ENCODE measurements at places on chromosomes 2 and 18.

DNA sequence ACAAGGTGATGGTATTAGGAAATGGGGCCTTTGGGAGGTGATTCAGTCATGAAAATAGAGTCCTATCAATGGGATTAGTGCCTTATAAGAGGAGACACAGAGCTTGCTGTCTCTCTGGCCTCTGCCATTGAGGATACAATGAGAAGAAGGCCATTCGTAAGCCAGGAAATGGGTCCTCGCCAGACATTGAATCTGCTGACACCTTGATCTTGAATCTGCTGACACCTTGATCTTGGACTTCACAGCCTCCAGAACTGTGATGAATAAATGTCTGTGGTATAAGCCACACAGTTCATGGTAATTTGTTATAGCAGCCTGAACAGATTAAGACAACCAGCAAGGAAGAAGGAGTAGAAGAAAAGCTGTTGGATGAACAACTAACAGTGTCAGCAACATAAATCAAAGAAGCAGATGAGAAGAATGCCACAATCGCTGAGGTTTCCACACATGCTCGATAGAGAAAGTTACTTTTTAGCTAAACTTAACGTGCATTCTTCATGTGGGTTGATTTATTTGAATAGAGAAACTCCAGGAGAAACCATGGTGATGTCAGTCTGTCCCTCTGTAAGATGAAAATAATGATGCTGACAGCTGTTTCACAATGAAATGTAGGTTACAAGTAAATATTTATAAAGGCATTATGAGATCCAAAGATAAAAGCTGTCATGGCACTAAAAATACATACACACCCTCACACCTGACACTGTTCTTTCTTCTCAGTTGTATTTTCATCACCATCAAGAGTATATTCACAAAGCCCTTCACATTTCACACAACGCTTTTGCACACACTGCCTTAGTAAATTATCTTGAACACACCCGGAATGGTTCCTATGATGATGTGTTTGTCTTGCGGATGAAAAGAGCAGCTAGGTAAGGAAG lies 153.7 kb upstream of the NCK2 start:
- no peaks in the 10 kb centered on the region for H3K27me3 ChIP-seq
- no peak overlapping the region for H3K27ac ChIP-seq
- H3K4me3 ChIP-seq = no peak overlapping the region
- H3K4me1 ChIP-seq = peaks cover 7% of the 10 kb centered on the region
- H3K36me3 ChIP-seq = no peaks in the 10 kb centered on the region

- H3K27me3 ChIP-seq = no peaks in the 10 kb centered on the region
- H3K27ac ChIP-seq = no peak overlapping the region
- DNase-seq = no peak
- no peak overlapping the region for H3K4me3 ChIP-seq
These were observed 135.6 kb upstream of the HNMT start for GRCh38 chr2:137828624-137829023.

DNA sequence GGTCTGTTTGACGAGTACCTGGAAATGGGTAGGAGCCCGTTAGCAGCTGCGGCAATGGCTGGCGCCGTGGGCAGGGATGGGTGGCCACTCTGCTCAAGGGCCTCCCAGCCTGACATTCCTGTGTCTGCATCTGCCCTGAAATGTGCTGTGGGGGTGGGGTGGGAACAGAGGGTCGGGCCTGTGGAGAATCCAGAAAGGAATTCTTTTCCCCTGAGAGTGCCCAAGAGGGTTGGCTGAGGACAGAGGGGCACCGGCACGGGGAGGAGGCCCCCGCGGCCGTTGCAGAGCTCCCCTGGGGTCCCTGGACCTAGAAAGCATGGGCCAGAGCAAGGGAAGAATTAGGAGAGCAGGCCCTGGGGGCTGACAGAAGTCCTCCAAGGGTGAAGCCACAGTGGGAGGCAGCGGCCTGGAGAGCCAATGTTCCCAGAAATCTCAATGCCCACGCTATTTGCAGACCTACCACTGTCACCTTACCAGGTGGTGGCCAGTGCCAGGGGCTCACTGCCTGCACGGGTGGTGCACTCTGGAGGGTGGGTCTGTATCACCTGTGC lies 27.8 kb downstream of the ANO7 start:
- H3K27ac ChIP-seq = no peak overlapping the region
- no peak overlapping the region for H3K4me3 ChIP-seq
- no peaks in the 10 kb centered on the region for H3K4me1 ChIP-seq
- H3K27me3 ChIP-seq = no peaks in the 10 kb centered on the region

- H3K4me1 ChIP-seq = no peaks in the 10 kb centered on the region
- DNase-seq = no peak
- no peaks in the 10 kb centered on the region for H3K36me3 ChIP-seq
- no peak overlapping the region for H3K27ac ChIP-seq
These were observed 153.1 kb upstream of the KLHL29 start for GRCh38 chr2:23231865-23232264.

- no peaks in the 10 kb centered on the region for H3K27me3 ChIP-seq
- no peaks in the 10 kb centered on the region for H3K36me3 ChIP-seq
- no peak overlapping the region for H3K4me3 ChIP-seq
- no peak overlapping the region for H3K27ac ChIP-seq
- 0 out of 2 replicates have a peak, but pooled peaks cover 4% of the 10 kb centered on the region for H3K4me1 ChIP-seq
- DNase-seq = no peak
These were observed 57.2 kb upstream of the RTN4 start for GRCh38 chr2:55107436-55107835.

DNA sequence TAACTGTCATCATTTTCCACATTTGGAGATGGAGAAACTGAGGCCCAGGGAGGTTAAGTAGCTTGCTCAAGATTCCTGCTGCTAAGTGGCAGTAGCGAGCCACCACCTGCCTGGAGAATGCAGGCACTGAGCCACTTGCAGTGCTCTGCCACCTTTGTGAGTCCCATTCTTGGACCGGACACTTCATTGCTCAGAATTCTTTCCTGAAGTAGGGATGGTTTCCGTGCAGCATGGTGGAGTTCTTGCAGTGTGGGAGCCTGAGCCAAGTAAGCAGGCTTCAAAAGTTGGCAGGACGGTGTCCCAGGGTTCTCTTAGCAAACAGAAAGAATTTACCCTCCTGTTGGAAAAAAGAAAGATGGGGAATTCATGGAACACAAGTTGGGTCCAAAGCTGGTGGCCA lies 115.0 kb upstream of the MMADHC start:
- H3K27me3 ChIP-seq = no peaks in the 10 kb centered on the region
- no peak overlapping the region for H3K27ac ChIP-seq
- no peak overlapping the region for H3K4me3 ChIP-seq
- DNase-seq = no peak
- no peaks in the 10 kb centered on the region for H3K36me3 ChIP-seq

GRCh38 chr2:219537657-219538488 lies 5.7 kb downstream of the CHPF start:
- H3K36me3 ChIP-seq = peaks cover 15% of the 10 kb centered on the region
- H3K27me3 ChIP-seq = no peaks in the 10 kb centered on the region
- no peak overlapping the region for H3K4me3 ChIP-seq
- H3K4me1 ChIP-seq = peaks cover 9% of the 10 kb centered on the region

GRCh38 chr2:119544939-119545475 lies 758 bp downstream of the CFAP221 start:
- peak overlapping the region; percentile 76 for H3K4me3 ChIP-seq
- no peak for DNase-seq
- no peak overlapping the region for H3K27ac ChIP-seq
- no peaks in the 10 kb centered on the region for H3K36me3 ChIP-seq
- H3K27me3 ChIP-seq = no peaks in the 10 kb centered on the region
- H3K4me1 ChIP-seq = no peaks in the 10 kb centered on the region

DNA sequence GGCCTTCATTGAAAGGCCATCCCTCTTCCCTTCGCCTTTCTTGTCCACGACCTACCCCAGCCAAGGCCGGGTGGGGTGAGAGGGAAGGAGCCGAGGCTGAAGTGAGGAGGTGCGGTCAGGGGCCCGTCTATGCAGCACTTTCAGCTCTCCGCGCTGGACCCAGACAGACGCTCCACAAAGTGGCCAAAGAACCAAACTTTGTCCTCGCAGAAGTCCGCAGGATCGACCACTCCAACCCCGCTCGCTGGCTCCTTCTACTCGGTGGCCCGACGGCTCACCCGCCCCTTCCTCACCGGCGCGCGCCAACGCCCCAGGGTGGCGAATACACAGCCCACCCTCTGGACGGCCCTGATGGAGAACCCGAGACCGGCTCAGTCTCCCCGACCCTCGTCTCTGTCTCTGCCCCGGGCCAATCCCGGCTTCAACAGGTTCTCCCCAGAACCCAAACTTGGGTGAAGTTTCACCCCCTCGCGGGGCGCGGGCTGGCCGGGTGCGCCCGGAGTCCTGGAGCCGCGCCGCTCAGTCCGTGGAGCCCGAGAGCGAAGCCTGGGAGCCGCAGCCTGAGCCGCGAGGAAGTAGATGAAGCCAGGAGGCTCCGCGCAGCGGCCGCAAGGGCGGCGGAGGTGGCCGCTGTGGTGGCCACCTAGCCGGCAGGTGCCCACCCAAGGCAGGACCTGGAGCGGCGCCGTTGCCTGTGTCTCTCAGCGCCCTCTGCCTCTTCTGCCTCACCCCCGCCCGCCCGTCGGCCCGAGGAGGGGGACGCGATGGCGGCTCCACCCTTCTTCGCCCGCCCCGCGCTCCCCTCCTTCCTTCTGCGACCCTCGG lies 26.7 kb upstream of the ALPP start:
- H3K4me3 ChIP-seq = peak overlapping the region; percentile 33
- peaks cover 2% of the 10 kb centered on the region for H3K4me1 ChIP-seq
- H3K27me3 ChIP-seq = peaks cover 31% of the 10 kb centered on the region
- no peak for DNase-seq

GRCh38 chr2:238497610-238498005 lies 70.9 kb downstream of the ASB1 start:
- no peaks in the 10 kb centered on the region for H3K4me1 ChIP-seq
- H3K36me3 ChIP-seq = no peaks in the 10 kb centered on the region
- no peak overlapping the region for H3K4me3 ChIP-seq

- no peak for DNase-seq
- no peak overlapping the region for H3K4me3 ChIP-seq
- peaks cover 6% of the 10 kb centered on the region for H3K4me1 ChIP-seq
- no peak overlapping the region for H3K27ac ChIP-seq
These were observed 3.5 kb downstream of the RHOB start for GRCh38 chr2:20450201-20450999.

DNA sequence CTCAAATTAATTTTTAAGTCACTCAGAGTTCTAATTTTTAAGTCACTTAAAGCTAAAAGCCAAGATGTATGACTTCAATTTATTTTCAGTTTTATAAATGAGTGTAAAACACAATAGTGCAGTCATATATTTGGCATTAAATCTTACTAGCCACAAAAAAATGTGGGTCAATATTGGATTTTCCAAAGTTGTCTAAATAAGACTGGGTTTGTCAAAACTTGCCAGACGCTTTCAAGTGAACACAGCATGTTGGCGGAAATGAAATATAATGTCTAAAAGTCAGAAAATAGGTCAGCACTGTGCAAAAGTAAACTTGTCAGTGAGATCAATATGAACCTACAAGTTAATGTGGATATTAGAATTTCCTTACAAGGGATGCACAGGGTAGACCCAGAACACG lies 128.9 kb downstream of the FIGN start:
- H3K4me1 ChIP-seq = no peaks in the 10 kb centered on the region
- H3K27ac ChIP-seq = no peak overlapping the region
- H3K27me3 ChIP-seq = no peaks in the 10 kb centered on the region
- H3K36me3 ChIP-seq = peaks cover 10% of the 10 kb centered on the region
- H3K4me3 ChIP-seq = no peak overlapping the region

- H3K4me3 ChIP-seq = no peak overlapping the region
- H3K36me3 ChIP-seq = no peaks in the 10 kb centered on the region
- no peak overlapping the region for H3K27ac ChIP-seq
- DNase-seq = no peak
- H3K27me3 ChIP-seq = no peaks in the 10 kb centered on the region
- no peaks in the 10 kb centered on the region for H3K4me1 ChIP-seq
These were observed 59.9 kb downstream of the AGAP1 start for GRCh38 chr2:235553696-235554100.

DNA sequence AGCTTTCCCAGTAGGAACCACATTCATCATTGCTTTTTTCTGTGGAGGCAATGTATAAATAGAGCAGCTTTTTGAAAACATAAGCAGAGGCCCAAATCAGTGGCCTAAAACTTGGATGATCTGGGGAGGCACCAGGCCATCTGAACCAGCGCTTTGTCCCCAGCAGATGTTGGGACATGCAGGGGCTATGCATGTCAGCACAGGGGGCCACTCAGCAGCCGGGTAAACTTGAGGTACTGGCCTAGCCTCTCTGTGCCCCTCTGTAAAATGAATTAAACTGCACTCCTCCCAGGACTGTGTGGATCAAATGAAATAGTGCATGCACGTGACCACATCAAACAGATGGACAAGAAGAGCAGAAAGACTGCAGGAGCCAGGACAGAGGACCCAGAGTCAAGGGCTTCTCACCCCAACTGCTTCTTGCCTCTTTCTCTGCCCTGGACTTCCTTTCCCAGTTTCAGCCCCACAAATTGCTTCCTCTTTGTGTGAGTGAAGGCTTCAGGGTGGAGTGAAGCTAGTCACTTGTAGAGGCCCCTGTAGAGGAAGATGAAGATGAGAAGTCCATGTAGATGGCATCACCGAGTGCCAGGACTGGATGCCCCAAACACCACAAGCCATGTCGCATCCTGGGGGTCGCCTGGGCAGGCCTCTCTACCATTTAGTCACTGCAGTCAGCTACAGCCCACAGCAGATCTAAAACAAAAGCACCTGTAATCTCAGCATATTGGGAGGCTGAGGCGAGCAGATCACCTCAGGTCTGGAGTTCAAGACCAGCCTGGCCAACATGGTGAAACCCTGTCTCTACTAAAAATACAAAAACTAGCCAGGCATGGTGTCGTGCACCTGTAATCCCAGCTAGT lies 53.2 kb downstream of the IMPA2 start:
- H3K36me3 ChIP-seq = peaks cover 8% of the 10 kb centered on the region
- no peak overlapping the region for H3K4me3 ChIP-seq
- DNase-seq = no peak
- H3K4me1 ChIP-seq = no peaks in the 10 kb centered on the region
- peaks cover 6% of the 10 kb centered on the region for H3K27me3 ChIP-seq

DNA sequence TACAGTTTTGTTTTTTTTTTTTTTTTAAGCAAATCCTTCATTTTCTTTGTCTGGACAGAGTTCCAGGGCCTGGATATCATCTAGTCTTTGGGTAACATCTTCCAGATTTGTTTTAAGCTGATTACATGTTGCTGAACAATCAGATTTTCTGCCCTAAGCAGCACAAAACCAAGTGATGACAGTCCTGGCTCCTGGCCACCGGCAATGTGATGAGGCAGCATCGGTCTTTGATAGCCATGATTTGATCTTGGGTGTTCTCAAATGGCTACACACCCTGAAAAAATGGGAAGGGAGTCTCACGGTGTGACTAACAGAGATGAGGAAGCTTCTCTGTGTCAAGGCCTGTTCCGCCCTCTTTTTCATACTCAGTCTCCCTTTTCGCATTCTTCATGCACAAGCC lies 708.6 kb upstream of the ZEB2 start:
- no peak for DNase-seq
- no peaks in the 10 kb centered on the region for H3K36me3 ChIP-seq
- H3K4me1 ChIP-seq = no peaks in the 10 kb centered on the region
- no peaks in the 10 kb centered on the region for H3K27me3 ChIP-seq
- H3K27ac ChIP-seq = no peak overlapping the region

GRCh38 chr2:63876311-63876710 lies 34.6 kb downstream of the UGP2 start:
- DNase-seq = no peak
- H3K4me1 ChIP-seq = 0 out of 2 replicates have a peak, but pooled peaks cover 6% of the 10 kb centered on the region

DNA sequence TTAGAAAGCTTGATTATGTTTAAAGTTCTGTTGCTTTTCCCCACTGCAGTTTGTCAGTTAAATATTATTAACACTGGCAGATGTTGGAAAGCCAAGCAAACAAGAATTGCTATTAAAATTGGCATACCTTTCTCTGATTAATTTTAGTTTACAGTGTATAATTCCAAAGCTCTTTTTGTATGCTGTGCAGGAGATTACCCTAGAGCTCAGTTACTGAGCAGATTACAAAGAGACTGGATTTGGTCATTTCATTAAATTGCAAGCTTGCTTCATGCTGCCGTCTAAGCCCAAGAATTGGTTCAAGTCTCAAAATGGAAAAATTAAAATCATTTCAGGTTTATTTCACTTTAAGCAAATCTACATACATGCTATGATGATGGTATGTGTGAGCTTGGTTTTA lies 2.3 kb downstream of the ASAP2 start:
- peaks cover 4% of the 10 kb centered on the region for H3K27me3 ChIP-seq
- H3K4me3 ChIP-seq = no peak overlapping the region
- H3K36me3 ChIP-seq = no peaks in the 10 kb centered on the region

All from iPS DF 6.9 (cell line).